ENCODE measurements at places on chromosomes 12 and 14.
A peak's percentile ranks its signal among the peaks of the same experiment; 100 is the strongest.

GRCh38 chr14:100782516-100783320 lies 43.2 kb upstream of the MEG3 start:
- DNase-seq: no peak

GRCh38 chr12:89319122-89319521 lies 33.2 kb downstream of the DUSP6 start:
- DNase-seq: no peak

GRCh38 chr12:115013236-115013981 lies 329.4 kb upstream of the TBX3 start:
- no peak for DNase-seq

DNA sequence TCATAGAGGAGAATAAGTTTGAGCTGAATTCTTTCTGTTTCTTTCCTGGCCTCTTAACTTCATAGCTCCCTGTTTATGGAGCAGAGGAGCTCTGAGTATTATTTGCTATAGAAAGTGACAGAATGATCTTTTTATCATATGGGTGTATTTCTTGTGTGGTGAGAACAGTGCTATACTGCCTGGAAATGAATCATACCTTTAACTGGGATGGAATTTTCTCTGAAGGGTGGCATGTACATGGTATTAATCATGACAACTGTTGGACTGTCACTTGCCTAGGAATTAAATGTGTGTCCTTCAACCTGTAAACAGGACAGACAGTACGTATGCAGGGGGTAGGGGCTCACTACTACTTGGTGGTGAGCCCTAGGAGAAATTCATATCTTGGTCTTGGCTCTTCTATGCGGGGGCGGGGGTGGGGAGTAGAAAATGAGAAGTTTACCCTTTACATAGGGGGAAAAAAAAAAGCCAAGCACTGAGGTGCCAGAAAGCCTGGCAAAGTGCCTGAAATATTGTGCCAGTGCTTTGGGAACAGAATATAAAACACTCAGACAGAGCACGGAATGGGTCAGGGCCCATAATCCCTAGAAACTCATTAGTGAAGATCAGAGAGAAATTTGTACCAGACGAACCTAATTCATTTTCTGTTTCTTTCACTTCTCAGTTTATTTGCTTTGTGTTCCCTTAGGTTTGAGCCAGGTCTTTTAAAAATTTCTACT lies 33.8 kb downstream of the ARMH4 start:
- no peak for DNase-seq

DNA sequence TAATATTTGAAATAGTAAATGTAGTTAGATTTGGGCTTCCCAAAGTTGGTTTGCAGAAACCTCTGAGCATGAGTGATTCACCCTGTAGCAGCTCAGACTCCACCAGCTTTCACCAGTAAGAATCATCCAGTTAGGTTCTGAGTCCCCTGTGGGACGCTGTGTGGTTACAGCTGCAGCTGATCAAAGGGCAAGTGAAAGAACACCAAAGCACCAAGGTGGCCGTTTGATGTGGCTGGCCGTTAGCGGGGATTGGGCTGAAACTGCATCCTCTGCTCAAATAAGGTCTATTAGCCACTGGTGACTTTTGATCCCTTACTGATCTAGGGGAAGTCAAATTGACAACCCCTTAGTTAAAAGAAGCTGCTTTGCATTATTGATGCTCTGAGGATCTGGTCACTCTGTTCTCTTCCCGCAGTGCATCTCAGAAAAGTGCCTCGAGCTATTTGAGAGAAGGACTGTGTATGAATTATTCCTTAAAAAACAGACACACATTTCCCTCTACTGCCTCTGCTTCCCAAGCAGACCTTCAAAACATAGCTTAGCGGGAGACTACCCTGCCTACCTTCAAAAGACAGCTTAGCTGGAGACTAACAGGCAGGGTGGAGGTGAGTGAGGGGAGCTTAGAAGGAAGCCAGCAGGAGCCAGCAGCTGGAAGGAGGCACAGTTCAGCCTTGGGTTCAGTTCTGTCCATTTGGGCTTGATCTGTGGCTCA lies 3.7 kb downstream of the ABHD12B start:
- DNase-seq: peak; percentile 7

- no peak for DNase-seq
Observed at GRCh38 chr12:131063960-131064359, 110.3 kb downstream of the ADGRD1 start.

DNA sequence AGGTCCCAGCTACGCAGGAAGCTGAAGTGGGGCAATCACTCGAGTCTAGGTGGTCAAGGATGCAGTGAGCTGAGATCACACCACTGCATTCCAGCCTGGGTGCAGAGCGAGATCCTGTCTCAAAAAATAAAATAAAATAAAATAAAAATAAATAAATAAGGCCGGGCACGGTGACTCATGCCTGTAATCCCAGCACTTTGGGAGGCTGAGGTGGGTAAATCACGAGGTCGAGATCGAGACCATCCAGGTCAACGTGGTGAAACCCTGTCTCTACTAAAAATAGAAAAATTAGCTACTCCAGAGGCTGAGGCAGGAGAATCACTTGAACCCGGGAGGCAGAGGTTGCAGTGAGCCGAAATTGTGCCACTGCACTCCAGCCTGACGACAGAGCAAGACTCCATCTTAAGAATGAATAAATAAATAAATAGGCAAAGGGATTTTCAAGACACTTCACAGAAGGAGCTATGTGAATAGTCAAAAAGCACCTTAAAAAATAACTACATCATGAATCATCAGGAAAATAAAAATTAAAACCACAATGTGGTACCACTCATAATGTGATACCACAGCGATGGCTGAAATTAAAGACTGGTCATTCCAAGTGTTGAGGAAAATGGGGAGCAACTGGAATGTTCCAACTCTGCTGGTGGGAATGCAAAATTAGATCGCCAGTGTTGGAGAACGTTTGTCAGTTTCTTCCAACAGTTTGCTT lies 92.9 kb upstream of the TBX3 start:
- DNase-seq: no peak

GRCh38 chr12:91103101-91103500 lies 8.2 kb downstream of the LUM start:
- no peak for DNase-seq

- DNase-seq: no peak
Observed at GRCh38 chr12:14802721-14803010, 612 bp downstream of the WBP11 start.

DNA sequence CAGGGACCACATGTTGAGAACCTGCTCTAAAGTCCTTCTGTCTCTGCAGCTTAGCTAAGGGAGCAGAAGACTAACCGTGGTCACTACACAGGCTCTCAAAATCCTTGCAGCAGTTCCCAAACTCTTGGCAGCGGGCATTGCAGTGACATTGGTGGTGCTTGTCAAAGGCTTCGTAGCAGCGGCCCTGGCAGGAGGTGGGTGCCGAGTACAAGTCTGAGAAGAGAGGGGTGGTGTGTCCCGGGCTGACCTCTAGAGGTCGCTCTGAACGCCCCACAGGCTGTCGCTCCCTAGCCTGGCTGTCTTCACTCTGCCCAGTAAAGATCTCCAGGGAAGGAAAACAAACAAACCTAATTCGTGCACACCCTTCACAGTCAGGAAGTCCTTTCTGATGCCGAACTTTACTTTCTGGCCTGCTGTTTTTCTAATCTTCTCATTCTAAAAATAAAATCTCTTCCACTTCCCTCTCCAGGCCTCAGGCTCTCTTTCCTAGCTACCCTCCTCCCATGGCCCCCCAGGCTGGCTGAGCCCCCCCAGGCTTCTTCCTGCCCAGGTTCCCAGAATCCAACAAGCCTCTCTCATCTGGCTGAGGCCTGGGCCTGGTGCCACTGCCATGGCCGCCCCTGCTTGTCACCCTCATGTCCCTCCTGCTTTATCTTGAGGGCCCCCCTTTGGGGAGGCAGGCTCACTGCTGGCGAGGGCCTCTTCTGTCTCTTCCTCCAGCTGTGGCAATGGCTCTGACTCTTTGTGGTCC lies 7.7 kb downstream of the ENDOU start:
- no peak for DNase-seq

GRCh38 chr12:43766291-43766690 lies 7.5 kb downstream of the IRAK4 start:
- DNase-seq: no peak

GRCh38 chr12:108930155-108930554 lies 50.3 kb downstream of the DAO start:
- DNase-seq: no peak

DNA sequence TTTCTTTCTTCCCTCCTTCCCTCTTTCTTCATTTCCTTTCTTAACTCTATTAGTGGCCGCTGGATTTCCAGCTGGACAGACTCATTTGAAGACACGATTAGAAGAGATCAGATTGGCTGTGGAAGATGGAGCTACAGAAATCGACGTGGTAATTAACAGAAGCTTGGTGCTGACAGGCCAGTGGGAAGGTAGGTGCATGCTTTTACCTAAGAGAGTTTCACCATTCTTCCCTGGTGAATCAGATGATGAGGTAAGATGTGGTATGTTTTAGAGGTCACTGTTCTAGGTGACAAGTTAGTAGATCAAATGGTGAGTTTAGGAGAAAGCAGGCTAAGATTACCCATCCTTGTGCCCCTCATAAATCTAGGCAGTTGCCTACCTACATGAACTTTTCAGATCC lies 51.6 kb downstream of the DERA start:
- DNase-seq: no peak

DNA sequence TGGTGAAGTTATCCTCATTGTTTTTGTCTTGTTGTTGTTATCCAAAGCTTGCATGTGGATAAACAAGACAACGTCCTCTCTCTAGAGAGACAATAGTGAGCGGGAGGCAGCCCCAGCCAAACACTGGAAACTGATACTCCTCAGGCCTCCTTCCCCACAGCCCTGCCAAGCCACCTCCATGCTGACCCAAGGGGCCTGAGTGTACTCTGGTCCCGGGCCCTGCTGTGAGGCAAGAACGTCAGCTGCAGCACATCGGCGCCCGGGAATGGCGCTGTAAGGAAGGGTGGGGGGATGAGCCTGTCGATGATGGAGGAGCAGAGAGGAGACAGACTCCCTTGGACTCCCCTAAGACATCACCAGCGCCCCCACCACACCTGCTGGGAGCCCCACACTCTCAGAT lies 83.6 kb downstream of the ANO2 start:
- DNase-seq: no peak

GRCh38 chr14:93160353-93160801 lies 24.3 kb downstream of the MOAP1 start:
- DNase-seq: no peak

- no peak for DNase-seq
Observed at GRCh38 chr12:132066345-132066685, 77.8 kb downstream of the DDX51 start.

GRCh38 chr14:94110552-94111181 lies at the start of gene IFI27:
TSS of gene IFI27 (plus strand) at chr14:94110736.
- no peak for DNase-seq

DNA sequence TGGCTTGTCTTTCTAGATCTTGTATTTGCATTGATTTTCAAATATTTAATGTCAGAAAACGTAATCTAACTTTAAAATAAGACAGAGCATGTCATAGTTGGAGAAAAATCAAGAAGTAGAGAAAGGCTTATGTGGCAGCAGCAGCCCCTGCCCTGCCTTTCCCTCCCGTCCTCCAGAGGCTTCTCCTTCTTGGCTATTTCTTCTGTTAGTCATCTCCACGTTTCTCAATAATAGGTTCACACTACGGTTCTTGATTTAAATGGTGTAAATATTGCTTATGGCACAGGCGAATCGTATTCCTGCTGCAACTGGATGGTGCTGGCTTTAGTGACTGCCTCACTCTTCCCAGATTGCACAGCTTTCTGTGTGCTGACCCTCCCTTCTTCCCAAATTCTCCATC lies 42.8 kb downstream of the SLC8B1 start:
- no peak for DNase-seq

GRCh38 chr14:95463171-95463901 lies 53.1 kb downstream of the SYNE3 start:
- no peak for DNase-seq

GRCh38 chr14:38553586-38553985 lies 297.7 kb upstream of the CLEC14A start:
- no peak for DNase-seq

- DNase-seq: no peak
Observed at GRCh38 chr12:57813111-57813970, 5.2 kb downstream of the AVIL start.

DNA sequence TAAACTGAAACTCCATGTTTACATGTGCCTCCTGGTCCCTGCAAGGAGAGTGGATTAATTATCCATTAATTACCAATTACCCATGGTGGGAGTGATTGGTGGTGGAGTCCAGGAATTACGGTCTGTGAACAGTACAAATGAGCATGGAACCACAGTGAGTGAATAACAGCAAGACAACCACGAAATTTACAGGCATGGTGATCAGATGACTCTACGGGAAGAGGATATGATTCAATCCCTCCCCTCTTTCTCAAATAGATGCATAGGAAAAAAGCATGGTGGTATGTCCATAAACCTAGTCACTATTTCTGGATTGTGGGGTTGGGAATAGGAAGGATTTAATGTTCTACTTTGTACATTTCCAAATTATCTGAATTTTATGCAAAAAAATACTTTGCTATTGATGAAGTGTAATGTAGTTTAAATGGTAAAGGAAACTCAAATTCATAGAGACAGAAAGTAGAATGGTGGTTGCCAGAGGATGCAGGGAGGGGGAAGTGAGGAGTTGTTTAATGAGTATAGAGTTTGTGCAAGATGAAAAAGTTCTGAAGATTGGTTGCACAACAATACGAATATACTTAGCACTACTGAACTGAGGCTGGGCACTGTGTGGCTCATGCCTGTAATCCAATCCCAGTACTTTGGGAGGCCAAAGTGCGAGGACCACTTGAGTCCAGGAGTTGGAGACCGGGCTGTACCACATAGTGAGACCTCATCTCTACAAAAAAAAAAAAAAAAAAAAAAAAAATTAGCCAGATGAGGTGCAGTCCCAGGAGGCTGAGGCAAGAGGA lies 41.2 kb upstream of the C12orf75 start:
- no peak for DNase-seq

DNA sequence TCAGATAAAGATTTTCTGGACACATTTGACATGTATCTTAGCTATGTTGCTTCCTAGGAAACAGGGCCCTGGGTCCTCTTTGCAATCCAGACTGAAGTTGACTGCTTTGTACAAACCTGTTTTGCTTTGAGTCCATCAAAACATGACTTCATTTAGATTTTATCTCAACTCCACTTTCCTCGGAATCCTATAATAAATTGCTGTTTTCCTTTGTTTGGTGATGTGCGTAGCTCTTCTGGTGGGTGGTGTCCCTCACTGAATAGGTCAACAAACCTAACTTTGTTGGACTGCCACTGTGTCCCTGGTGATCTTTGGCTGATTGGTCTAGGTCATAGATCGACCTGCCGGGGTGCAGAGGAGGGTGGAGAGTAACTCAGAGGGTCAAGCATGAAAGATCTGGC lies 735 bp upstream of the P2RX7 start:
- DNase-seq: no peak
